ENCODE measurements at places on chromosomes 13 and 19. TPM values are rescaled to one million over a fixed set of nuclear protein-coding genes. Genes with fewer than 3 reads are reported as not detected.

DNA sequence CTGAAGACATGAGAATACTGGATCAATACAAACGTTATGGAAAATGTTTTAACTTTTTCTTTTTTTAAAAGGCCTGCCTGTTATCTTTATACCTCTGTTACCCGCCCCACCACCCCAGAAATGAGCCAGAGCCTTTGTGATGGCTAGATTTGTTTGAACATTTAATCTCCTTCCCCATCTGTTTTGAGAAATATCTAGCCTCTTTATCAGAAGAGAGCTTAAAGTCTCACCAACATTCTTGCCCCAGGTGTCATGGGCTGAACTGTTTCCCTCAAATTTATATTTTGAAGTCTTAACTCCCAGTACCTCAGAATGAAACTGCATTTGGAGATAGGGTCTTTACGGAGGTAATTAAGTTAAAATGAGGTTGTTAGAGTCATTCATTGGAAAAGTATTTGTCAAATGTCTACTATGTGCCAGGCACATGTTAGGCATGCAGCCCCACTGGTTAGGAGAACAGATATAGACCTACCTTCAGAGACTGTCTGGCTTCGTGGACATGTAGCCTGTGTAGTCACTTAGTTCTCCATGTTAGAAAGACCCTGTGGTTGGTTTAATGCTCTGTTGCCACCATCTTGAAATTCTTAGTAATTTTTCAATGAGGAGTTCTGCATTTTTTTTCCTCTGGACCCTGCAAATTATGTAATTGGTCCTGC, 6.3 kb upstream of the RB1 start:
- DNase-seq, result no peak

DNA sequence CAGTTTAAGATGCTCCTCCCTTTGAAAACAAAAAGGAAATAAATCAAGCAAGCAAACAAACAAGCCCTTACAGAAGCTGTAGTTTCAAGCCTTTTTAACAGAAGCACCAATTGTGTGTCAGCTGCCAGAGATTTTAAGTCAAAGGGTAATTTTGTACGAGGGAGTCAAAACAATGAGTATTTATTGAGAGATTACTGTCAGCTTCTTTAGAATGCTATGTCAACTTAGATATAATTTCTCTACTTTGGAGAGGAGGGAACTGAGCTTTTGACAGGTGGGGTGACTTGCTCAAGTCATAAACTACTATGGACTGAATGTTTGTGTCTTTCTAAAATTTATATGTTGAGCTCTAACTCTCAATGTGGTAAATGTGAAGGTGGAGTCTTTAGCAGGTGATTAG, 10.5 kb upstream of the CBY2 start:
- no peak for DNase-seq

DNA sequence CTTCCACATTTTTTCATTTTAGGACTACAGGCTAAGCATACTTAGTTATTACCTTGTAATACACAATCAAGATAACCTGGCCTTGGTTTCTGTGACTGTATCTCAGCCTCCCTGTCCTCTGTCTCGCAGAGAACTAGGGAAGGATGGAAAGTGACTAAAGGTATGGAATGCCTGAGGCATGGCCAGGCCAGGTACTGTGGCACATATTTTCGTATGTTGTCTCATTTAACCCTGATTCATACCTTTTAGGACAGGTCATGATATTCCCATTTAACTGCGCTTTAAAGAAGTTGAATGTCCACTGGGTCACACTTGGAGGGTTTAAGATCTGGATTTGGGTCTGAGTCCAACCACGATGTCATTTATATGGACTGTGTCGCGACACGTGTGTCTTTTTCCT, 322.6 kb downstream of the SHISA2 start:
- DNase-seq, result no peak

- DNase-seq, result no peak
Observed at GRCh38 chr19:41172297-41173164, 20.5 kb upstream of the CYP2S1 start.

GRCh38 chr19:5934069-5934401, 20.0 kb downstream of the CAPS start:
- no peak for DNase-seq

HSPH1 gene
- total RNA-seq, result 75.5 TPM

DNA sequence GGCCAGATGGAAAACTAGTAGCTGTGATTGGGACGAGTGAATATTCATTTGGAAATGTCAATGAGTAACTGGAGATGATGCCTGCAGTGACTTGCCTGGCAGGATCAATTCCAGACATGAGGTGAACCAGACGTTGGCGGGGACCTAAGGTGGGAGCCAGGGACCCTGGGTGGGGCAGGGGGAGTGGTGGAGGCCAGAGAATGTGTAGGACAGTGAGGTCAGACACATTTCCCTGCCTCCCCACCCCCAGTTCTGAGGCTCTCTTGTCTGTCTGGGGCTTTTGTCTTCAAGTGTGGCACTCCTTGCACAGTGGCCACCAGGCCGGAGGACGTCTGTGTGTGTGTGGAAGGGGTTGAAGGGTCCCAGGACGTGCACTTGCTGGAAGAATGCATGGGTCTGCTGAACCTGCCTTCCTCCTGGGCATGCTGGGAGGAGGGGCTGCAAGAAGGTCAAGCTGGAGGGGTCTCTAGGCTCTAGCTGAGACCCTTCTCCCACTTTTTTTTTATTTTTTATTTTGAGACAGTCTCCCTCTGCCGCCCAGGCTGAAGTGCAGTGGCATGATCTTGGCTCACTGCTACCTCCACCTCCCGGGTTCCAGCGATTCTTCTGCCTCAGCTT, 51.6 kb downstream of the CHST8 start:
- peak; percentile 57 for DNase-seq

- DNase-seq, result no peak
Observed at GRCh38 chr13:82221621-82222020, 1660.7 kb downstream of the SLITRK1 start.

- DNase-seq, result no peak
Observed at GRCh38 chr13:44334751-44335150, 38.9 kb upstream of the SERP2 start.

FCER2 gene
- not detected for total RNA-seq

DNA sequence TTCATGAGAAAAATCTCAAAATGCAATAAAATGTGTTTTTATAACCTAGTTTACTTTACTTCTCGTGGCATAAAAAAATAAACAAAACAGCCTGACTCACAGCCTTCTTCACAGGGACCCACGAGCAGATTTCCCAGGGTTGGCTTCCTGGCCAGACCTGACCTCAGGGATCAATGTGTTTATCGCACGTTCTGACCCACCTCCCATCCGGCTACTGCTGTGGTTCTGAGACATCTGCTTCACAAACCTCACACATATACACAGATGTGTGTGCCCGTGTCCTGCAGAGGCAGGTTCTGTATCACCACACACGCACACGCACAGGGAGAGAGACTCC, 118.3 kb downstream of the COL4A2 start:
- no peak for DNase-seq

GRCh38 chr19:35533201-35533821, at the start of gene GAPDHS:
Gene GAPDHS (plus strand): TSS chr19:35533456. CDS start chr19:35533528, 72 bp downstream.
- DNase-seq, result no peak

CDX2 gene
- not detected for total RNA-seq

GRCh38 chr19:29422486-29423085, 103.2 kb upstream of the VSTM2B start:
- no peak for DNase-seq

DNA sequence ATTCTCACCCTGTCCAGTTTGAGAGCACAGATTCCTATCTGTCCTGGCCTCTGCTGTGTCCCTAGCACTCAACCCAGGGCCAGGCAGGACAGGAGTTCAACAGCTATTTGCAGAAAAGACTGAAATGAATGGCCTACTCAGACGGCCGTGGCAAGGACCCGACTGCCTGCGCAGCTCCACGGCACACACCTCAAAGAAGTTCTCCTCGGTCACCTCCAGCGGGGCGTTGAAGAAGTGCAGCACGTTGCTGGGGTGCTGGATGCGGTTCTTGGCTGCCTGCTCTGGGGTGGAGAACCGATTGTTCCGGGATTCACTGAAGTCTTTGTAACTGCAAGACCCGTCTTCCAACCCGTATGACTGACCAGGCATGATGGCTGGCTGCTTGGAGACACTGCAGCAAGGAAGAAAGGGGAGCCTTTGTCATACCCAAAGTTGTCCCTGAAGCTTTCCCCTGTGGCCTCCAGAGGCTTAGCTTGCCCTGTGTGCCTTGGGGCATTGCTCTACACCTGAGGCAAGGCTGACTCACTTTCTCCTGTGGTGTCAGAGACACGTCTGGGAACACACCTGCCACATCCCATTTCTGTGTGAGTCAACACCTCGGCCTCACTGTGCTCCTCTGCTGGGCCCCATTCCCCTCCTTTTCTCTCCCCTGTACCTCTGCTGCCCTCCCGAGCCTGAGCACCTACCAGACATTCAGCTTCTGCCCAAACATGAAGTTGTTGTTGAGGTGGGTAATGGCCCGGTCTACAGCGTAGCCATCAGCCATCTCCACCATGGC, 6.8 kb upstream of the ECH1 start:
- no peak for DNase-seq

DNA sequence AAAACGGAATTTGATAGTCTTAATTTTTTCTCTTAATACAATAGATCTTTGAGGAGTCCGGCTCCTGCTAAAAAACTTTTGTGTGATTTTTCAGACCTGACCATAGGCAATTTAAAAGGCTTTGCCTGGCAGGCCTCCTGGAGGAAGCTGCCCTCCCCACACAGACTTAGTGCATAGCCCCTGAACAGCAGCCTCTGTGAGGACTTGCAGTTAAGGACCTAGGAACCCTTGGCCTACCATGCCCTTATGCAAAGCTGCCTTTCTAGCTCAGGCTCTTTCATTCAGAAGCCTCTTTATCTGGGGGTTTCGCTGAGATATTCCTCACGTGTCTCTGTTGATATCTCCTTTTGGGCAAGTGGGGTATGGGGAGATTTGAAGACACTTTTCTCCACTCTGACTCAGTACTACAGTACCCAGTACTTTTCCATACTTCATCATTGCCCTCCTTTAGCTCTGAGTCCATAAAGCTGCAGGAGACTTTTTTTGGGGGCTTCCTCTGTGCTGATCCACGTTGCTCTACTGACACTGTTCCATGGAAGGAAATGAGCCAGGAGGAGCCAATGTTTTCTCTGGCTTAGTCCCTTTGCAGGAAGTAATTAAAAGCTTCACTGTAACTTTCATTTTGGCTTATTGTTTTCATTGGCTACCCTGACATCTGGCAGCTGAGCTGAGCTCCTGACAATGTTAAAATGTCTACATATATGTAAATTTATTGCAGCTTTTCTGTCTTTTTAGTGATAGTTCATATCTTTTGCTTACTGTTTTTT, 283.1 kb downstream of the TDRD3 start:
- DNase-seq, result no peak
